ENCODE measurements at places on chromosomes 12 and 14.

- no peak for DNase-seq
Observed at GRCh38 chr14:82045339-82045738, 511.7 kb upstream of the SEL1L start.

DNA sequence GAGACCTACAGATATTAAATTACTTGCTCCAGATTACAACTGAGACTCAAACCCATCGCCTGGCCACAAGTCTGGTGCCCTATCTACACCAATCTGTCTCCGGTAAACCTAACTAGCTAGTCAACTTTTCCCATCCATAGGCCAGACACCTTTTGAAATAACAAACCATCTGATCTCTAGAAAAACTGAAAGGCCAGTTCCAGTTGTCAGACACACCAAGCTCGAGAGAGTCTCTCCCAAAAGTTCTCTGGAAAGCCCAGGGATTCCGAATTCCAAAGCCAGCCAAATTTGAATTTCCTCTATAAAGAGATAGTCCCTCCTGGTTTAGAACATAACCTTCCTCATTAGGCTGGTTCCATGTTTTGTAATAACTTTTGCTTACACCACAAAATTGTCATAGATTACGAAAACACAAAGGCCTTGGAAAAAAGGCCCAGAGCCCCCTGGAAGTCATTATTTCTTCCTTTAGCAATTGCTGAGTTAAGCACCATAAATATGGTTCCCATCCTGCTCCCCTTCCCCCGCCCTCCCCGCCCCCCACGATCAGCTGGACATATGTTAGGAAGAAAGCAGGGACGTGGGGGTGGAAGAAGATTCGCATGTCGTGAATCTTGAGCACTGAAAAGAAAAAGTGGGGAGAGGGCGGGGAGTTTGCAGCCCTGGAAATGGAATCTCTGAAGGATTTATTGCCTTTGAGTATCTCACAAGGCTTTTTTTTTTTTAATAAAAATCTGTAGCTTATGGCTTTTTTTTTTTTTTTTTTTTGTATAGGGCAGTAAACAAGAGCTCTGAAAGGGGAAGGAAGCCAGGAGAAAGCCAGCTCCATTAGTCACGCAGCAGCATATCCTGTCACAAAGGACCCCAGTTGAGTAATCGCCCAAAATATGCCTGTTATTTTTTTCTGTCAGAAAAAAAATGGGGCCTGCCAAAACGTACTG, 110.4 kb downstream of the ZFP36L1 start:
- peak; percentile 94 for DNase-seq

DNA sequence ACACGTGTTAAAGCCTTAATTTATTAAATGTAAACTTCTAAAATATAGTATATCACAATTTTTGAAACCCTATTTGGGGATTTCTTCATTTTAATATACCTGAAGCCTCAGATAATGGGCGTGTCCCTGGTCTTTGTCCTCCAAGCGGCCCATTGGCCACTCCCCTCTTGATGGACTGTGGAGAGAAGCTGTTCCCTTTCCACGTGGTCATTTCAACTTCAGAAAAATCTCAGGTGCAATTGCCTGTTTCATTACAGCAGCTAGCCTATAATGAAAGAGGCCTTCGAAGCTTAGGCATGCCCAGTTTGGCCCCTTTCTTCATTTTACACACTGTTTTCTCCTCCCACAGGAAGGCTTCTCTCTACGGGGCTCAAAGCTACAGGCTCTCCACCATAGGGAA, 131.4 kb upstream of the ARHGAP5 start:
- no peak for DNase-seq

GRCh38 chr12:72017054-72017651, 78.5 kb downstream of the TPH2 start:
- DNase-seq, result peak; percentile 26

DNA sequence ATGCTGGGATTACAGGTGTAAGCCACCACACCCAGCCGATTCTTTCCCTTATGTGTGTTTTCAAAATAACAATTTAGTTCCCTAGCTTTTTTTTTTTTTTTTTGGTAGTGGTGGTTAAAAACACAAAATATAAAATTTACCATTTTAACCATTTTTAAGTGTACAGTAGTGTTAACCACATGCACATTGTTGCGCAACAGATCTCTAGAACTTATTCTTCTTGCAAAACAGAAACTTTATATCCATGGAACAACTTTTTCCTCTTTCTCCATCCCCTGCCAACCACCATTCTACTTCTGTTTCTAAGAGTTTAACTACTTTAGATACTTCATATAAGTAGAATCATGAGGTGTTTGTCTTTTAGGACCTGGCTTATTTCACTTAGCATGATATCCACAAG, 1.1 kb upstream of the NDUFA12 start:
- DNase-seq, result no peak

GRCh38 chr12:127024791-127025190, 1242.2 kb upstream of the TMEM132C start:
- DNase-seq, result no peak

GRCh38 chr14:72943876-72944430, 17.7 kb downstream of the DCAF4 start:
- no peak for DNase-seq

DNA sequence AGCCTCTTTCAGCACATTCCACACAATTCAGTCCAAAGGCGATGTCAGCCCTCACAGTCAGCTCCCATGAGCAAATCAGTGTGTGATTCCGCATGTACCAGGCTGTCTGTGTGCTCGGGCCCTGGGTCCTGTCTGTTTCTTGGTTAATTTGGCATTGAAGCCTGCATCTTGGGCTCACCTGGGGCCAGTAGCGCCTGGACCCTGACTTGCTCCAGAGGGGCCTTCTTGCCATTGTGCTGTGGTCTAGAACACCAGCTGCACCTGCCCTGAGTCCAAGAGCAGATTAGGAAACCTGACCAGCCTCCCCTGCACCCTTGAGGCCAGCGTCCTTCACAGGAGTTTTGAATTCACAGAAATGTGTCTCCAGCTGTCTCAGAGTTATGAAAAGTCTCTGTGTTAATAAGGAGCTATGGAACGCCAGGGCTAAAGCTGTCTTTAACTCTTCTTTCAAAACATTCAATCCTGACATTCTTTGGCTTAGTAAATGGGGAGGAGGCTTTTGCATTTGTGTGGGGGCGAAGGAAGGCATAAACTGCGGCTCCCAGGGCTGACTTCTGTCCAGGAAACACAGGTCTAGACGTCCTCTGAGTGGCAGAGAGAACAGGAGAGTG, 102.2 kb downstream of the ARF6 start:
- no peak for DNase-seq
